ENCODE measurements at places on chromosomes 7 and 10. TPM values are rescaled to one million over a fixed set of nuclear protein-coding genes. Genes with fewer than 3 reads are reported as not detected.

DNA sequence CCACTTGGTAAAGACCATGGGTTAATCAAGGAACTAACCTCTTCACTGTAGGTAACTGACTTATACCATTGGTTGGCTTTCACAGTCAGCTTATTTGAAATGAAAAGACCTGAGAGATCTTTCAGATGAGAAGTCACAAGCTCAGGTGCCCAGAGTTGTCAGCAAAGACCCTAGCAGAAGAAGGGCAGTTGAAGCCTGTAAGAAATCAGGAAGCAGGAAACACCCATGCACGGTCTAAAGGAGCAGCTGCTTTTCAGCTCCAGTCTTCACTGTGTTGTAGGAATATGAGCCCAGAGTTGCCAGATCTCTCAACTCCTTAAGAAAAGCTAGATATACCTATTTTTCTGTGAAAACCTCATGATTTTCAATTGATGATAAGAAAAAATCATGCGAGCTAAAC is 130.0 kb downstream of the ARID5B start:
- no peak for DNase-seq
- H3K27ac ChIP-seq = no peak overlapping the region
- peaks cover 10% of the 10 kb centered on the region for H3K36me3 ChIP-seq

Gene FAM241B
- total RNA-seq = 20.9 TPM

DNA sequence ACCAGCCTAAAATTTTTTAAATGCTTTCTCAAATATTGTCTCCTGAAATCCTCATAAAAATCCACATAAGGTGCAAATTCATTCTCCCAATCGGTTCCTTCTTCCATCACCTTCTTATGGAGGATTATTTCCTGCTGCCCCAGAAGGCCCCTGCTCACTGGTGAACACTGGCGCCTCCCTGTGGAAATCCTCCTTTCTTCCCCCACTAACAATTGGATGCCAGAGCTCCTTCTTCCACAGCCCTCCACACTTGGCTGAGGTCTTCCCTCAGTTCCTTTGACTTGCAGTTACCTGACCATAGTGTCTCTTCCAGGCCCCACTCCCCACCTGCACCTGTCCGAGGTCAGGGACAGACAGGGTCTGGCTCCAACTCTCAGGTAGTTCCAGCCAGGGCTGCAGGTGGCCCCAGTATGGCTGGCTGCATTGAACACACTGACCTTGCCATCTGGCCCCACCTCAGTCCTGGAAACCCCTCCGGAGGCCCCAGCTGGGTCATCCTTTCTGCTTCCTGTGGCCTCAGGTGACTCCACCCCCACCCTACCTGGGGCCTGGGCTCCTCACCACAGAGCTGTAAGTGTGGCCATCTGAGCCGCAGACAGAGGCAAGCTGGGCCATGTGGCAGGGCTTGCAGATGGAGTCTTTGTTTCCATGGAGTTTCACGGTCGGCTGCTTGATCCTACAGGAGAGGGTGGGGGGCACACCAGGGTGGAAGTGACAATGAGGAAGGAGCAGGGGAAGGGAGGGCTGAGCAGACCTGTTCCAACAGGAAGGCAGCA is 18.4 kb downstream of the SPOCK2 start:
- peaks cover 16% of the 10 kb centered on the region for H3K4me1 ChIP-seq
- no peaks in the 10 kb centered on the region for H3K27me3 ChIP-seq
- peaks cover 5% of the 10 kb centered on the region for H3K36me3 ChIP-seq
- no peak for DNase-seq
- no peak overlapping the region for H3K4me3 ChIP-seq

DNA sequence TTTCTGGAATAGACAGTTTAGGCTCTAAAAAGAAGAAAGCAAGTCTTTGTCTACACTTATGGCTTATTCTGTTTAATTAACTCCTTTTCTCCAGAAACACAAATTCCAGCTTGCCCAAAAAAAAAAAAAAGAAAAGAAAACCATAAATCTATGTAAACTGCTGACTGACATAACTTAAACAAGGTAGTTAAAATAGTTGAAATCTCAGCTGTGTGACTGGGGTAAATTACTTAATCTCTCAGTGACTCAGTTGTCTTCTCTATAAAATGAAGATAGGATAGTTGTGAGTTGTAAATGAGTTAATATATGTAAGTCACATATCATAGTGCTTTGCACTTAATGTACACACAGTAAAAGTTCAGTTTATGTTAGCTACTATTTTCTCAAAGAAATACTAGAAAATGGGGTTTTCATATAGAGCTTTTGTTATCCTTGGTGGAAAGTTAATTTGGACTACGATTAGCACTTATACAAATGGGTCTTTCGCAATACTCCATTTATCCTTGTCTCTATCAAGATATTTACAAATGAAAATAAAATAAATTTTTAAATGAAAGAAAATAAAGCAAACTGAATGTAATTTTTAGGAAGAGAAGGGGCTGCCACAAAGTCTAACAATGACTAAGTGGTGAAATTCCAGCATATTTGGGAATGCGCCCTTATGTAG is 200.9 kb downstream of the MBL2 start:
- H3K27ac ChIP-seq = no peak overlapping the region
- no peak overlapping the region for H3K4me3 ChIP-seq
- H3K27me3 ChIP-seq = peaks cover 10% of the 10 kb centered on the region
- H3K4me1 ChIP-seq = peaks cover 22% of the 10 kb centered on the region
- no peak for DNase-seq
- no peaks in the 10 kb centered on the region for H3K36me3 ChIP-seq

DNA sequence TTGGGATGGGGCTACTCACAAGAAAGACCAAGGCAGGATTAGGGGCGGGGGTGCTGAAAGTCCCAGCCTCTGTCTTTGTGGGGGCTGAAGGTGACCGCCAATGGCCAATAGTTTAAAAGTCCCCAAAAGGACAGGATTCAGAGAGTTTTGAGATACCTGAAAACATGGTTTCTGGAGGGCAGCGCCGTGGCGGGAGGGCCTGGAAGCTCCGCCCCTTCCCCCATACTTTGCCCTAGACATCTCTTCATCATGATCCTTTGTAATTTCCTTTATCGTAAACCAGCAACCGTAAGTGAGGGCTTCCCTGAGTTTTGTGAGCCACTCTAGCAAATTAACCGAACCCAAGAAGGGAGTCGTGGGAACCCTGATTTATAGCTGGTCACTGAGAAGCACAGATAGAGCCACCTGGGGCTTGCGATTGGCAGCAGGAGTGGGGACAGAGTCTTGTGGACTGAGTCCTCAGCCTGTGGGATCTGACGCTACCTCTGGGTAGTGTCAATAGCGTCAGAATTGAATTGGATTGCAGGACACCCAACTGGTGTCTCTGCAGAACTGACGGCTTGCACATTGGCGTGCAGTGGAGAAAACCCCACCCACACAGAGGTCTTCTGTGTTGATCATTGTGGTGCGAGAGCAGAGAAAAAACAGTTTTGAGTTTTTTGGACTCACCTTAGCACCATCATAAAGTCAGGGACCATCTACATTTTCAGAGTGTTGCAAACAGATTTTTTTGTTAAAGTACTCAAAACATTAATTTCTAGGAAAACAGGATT is 169.3 kb downstream of the USP6NL start:
- H3K27me3 ChIP-seq = peaks cover 20% of the 10 kb centered on the region
- H3K27ac ChIP-seq = no peak overlapping the region
- DNase-seq = no peak
- no peaks in the 10 kb centered on the region for H3K4me1 ChIP-seq
- H3K36me3 ChIP-seq = no peaks in the 10 kb centered on the region
- no peak overlapping the region for H3K4me3 ChIP-seq

Gene PAPSS2
- total RNA-seq = 13.7 TPM

Gene TMEM236
- total RNA-seq = 0.04 TPM

DNA sequence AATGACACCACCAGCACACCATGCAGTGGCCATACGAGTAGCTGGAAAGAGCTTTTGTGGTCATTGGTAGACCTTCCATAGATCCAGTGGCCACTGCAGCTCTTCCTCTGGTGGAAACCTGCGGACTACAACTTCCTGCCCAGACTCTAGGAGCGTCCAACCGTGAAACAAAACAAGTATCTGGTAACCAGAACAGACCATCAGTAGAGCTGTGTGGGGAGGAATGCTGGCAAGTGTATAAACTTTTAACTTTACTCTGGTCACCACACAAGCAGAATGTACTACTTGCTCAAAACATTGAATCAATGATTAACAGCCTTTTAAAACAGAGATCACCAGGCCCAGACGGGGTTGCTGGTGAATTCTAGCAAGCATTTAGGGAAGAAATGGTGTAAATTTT is 154.7 kb upstream of the DGKB start:
- no peaks in the 10 kb centered on the region for H3K36me3 ChIP-seq
- H3K4me3 ChIP-seq = no peak overlapping the region
- peaks cover 3% of the 10 kb centered on the region for H3K4me1 ChIP-seq
- no peak overlapping the region for H3K27ac ChIP-seq

GRCh38 chr10:119306986-119307392 is 99.6 kb downstream of the GRK5 start:
- no peak overlapping the region for H3K27ac ChIP-seq
- no peaks in the 10 kb centered on the region for H3K36me3 ChIP-seq
- H3K4me3 ChIP-seq = no peak overlapping the region
- H3K4me1 ChIP-seq = peaks cover 15% of the 10 kb centered on the region
- no peaks in the 10 kb centered on the region for H3K27me3 ChIP-seq

DNA sequence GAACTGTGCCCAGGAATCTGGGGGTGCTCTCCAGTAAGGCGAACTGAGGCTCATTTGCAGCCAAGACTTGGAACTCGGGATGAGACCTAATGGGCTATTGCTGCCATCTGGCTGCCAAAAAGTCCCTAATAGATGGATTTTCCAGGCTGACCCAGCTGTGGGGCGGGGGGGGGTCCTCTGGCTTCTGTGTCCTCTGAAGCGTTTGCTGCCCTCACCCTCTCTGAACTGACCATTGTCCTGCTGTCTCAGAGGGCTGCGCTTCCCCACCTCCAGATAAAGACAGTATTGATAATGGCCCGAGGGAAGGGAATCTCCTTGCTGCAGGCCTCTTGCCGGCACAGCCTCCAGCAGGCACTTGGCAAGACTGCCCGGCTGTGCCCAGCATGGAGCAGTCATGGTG is 46.6 kb downstream of the CLEC2L start:
- H3K36me3 ChIP-seq = peaks cover 35% of the 10 kb centered on the region
- no peaks in the 10 kb centered on the region for H3K4me1 ChIP-seq
- no peaks in the 10 kb centered on the region for H3K27me3 ChIP-seq
- H3K4me3 ChIP-seq = no peak overlapping the region
- no peak for DNase-seq
- no peak overlapping the region for H3K27ac ChIP-seq

DNA sequence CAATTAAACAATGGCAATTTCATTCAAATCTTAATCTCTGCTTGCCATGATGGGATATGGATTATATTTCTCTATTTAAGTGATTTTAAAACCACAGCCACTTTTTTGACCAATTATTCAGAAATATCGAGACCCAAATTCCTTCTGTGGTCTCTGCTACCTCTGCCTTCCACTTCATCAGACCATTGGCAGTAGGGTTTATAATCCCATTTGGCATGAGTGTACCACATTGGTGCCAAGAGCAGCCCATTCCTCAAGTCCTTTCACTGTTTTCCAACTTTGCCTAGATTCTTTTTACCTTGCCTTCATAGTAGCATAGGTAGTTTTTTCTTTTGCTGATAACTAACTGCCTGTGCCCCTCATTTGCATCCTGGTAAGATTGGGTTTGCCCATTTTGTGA is 319.9 kb downstream of the ARL4A start:
- no peak overlapping the region for H3K27ac ChIP-seq
- H3K36me3 ChIP-seq = peaks cover 6% of the 10 kb centered on the region
- no peak overlapping the region for H3K4me3 ChIP-seq
- H3K27me3 ChIP-seq = no peaks in the 10 kb centered on the region
- H3K4me1 ChIP-seq = no peaks in the 10 kb centered on the region
- DNase-seq = no peak

Gene UCMA
- total RNA-seq = not detected

- no peaks in the 10 kb centered on the region for H3K36me3 ChIP-seq
- no peak overlapping the region for H3K4me3 ChIP-seq
Observed at GRCh38 chr10:122688293-122688989, 11.2 kb downstream of the C10orf120 start.

DNA sequence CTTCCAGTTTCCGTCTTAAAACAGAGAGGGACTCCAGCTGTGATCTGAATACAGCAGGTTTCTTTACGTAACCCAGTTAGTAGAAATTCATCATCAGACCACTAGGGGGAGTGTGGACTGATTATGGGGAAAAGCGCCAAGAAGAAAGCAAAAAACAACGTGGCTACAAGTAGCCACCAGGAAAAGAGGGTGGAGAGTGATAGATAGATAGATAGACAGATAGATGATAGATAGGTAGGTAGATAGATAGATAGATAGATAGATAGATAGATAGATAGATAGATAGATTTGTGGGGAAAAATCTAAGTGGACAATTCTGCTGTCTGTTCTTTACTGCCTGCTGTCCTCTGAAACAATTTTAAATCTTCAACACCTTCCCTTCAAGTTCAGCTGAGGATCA is 12.7 kb upstream of the AKR1B10 start:
- H3K4me1 ChIP-seq = peaks cover 8% of the 10 kb centered on the region
- H3K27ac ChIP-seq = no peak overlapping the region
- no peaks in the 10 kb centered on the region for H3K36me3 ChIP-seq
- no peak for DNase-seq

DNA sequence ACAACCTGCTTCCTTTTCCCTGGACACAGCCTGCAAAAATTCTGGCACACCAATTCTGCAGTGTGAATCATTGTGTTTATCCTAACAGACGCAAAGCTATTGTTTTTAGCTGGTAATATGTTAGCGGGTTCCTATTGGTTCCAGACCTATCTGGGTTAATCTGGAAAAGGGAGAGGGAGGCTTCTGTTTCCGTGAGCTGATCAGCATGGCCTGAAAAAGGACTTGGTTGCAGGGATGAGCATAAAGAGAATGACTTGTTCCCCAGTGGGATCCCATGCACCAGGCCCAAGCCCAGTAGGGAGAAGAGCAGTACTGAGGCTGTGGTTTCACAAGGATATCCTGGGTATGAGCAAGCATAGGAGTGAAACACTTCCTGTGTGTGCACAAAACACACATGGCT is 78.4 kb downstream of the PDE1C start:
- no peak overlapping the region for H3K27ac ChIP-seq
- no peak overlapping the region for H3K4me3 ChIP-seq
- DNase-seq = no peak
- no peaks in the 10 kb centered on the region for H3K36me3 ChIP-seq
- peaks cover 5% of the 10 kb centered on the region for H3K27me3 ChIP-seq

- no peaks in the 10 kb centered on the region for H3K4me1 ChIP-seq
- no peaks in the 10 kb centered on the region for H3K36me3 ChIP-seq
- peaks cover 29% of the 10 kb centered on the region for H3K27me3 ChIP-seq
- no peak overlapping the region for H3K4me3 ChIP-seq
Observed at GRCh38 chr7:130838738-130839137, 104.7 kb upstream of the KLF14 start.

Data from mesothelial cell of epicardium (in vitro differentiated cells).